ENCODE measurements at places on chromosomes 5 and 9.

DNA sequence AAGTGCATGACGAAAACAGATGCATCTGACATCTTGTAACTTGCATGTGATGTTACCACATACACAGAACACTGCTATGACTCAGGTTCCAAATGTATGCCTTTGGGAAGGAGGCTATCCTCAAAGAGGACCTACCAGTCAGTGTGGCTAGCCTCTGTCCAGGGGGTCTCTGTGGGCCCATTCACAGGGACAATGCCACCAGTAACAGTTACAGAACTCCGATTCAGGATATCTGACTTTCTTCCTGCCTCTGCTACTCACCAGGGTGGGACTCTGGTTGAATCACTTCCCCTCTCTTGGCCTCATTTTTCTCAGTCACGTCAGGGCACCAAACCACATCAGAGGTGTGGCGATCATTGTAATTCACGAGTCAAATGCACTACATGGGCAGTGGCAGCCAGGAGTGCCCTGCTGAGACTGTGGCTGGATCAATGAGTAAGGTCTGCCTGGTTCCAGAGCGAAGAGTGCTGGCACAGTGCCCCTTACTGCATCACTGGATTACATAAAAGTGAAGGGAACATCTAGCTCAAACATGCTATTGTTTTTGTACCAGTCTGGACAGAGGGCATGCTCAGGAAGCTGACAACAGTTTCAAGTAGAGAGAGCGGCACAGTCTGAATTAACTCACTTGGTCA lies 13.2 kb downstream of the ATOX1 start:
- no peak for DNase-seq

DNA sequence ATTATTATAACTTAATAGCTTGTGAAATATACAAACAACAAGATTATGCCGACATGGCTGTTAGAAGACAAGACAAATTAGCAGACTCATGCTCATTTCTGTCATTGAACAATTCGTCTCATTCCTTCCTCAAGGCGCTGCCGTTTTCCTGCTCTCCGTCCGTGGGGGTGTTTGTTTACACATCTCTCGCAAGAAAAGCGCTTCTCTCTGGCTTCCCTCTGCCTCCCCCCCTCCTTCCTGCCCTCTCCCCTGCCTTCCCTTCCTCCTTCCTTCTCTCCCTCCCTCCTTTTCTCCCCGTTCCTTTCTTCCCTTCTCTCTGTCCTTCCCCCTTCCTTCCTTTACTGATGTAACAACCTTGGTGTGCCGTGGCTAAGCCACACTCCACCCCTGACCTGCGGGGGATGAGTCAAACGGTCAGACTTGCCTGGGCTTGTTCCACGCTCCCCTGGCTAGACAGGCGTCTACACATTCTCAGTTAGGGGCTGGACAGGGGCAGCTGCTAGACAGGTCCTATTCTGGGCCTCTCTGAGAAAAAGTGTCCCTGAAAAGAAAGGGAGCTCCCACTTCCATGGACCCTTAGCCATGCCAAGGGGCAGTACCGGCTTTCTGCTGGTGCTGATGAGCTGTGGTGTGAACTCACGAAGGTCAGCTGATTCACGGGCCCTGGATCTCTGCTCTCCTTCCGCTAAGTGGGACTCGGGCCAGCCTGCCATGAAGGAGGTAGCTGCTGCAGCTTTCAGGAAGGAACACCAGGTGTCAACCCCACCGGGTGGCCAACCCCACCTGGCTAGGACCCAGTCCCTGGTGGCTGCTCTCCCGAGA lies 32.0 kb upstream of the SPTLC1 start:
- DNase-seq: no peak

GRCh38 chr9:121689461-121690157 lies 38.2 kb downstream of the DAB2IP start:
- no peak for DNase-seq

DNA sequence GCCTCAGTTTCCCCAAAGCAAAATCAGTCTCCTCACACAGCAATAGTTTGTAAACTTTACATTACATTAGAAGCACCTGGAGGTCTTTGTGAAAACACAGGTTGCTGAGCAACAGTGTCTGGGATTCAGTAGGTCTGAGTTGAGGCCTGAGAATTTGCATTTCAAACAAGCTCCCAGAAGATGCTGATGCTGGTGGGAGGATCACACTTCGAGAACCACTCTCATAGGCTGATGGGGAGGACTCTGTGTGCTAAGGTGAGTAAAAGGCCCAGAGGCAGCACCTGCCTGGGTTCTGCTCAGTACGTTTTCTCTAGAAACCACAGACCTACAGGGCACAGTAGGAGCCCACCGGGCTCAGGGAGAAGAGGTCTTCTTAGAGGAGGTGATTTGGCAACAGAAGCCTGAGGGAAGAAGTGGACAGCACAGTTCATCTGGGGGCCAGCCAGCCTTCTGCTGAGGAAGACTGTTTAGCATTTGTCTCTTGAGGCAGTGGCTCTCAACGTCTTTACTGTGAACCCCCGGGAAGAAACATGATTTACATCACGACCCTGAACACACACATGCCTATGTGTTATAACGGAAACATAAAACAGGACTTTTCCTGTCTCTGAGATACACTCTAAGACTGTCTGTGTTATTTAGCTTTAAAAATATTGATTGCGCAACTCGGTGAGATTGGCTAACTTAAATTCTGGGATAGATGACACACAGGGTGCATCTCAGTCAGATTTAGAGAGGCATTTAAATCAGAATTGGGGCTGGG lies 24.8 kb upstream of the DENND1A start:
- DNase-seq: no peak

- no peak for DNase-seq
Measured at GRCh38 chr9:132583584-132584304, 1.3 kb downstream of the BARHL1 start.

DNA sequence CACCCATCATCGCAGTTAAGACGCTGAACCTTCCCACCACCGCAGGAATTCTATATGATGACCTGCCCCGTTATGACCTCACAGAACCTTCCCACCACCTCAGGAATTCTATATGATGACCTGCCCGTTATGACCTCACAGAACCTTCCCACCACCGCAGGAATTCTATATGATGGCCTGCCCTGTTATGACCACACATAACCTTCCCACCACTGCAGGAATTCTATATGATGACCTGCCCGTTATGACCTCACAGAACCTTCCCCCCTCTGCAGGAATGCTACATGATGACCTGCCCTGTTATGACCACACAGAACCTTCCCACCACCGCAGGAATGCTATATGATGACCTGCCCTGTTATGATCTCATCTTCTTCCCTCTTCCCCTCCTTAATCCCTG lies 64.3 kb downstream of the IRX1 start:
- no peak for DNase-seq

GRCh38 chr9:114138552-114138971 lies 16.8 kb upstream of the COL27A1 start:
- DNase-seq: no peak

- DNase-seq: no peak
Measured at GRCh38 chr5:98391921-98392625, 381.4 kb upstream of the RGMB start.
